Activated CD4-positive, alpha-beta T cell treated with anti-CD3 and anti-CD28 coated beads, Interleukin-2, amount 50 U/mL, for 1 hour (primary cell): ENCODE measurements at places on chromosomes 5 and 9.

DNA sequence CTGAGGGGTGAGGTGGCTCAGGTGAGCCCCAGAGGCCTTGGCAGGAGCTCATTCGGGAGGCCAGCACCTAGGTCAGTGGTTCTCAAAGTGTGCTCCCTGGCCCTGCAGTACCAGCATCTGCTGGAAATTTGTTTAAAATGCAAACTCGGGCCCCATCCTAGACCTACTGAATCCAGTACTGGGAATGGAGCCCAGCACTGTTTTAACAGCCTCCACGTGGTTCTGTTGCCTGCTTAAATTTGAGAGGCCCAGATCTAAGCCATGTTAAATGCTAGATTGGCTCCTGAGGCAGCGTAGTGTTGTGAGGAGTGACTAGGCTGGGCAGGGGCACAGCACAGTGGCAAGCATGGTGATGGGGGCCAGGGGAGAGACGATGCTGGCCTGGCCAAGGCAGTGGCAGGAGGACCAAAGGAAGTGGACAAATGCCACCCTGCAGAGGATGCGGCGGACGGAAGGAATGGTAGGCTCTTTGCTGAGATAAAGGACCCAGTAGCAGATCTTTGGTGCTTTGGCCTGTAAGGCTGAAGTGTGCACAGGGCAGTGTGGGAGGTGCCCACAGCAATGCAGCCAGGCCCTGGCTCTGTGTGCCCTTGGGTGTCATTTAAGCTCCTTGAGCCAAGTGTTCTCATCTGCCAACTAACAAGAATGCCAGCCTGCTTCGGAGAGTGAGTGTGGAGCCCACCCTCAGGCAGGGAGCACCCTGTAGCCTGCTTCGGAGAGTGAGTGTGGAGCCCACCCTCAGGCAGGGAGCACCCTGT, 4.2 kb downstream of the PRR7 start:
- no peak for DNase-seq

- DNase-seq: no peak
Observed at GRCh38 chr9:124527781-124528180, 20.6 kb upstream of the NR5A1 start.

DNA sequence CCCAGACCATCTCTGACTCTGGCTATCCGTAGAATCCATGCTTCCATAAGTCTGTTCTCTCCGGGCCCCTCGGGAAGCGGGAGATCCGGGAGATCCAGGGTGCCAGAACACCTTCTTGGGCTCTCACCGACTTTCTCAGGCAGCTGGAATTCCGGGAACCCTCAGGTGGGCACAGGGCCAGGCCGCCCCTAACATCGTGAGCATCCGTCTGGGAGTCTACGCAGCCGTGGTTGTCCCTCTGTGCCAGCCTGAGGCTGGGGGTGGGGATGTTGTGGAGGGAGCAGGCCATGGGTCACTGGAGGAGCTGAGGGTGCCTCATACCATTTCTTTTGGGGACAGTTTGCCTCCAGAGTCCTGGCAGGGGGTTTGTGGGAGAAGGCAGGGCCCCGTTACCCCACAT, 92.3 kb upstream of the COL5A1 start:
- DNase-seq: no peak

GRCh38 chr5:117880932-117881331, 1107.4 kb downstream of the DTWD2 start:
- DNase-seq: no peak

- no peak for DNase-seq
Observed at GRCh38 chr9:126151031-126151685, 175.5 kb upstream of the MVB12B start.
